ENCODE measurements at places on chromosomes 5 and 9. TPM values are rescaled to one million over a fixed set of nuclear protein-coding genes. Genes with fewer than 3 reads are reported as not detected.

The SLC36A3 gene
- 8.3 TPM for total RNA-seq

The SMC2 gene
- 25.9 TPM for total RNA-seq

The TEX48 gene
- 44.0 TPM for total RNA-seq

The PCDHA10 gene
- total RNA-seq, result 3.3 TPM

The C9orf153 gene
- 5.0 TPM for total RNA-seq

The SLC1A3 gene
- 6.6 TPM for total RNA-seq

The SLC22A4 gene
- 1.5 TPM for total RNA-seq

The ARSK gene
- 6.8 TPM for total RNA-seq

The HAVCR1 gene
- 1.1 TPM for total RNA-seq

The SVEP1 gene
- total RNA-seq, result 4.6 TPM

The OLFML2A gene
- 2.6 TPM for total RNA-seq

The FOXD4 gene
- total RNA-seq, result 0.50 TPM

The PTGDS gene
- total RNA-seq, result 5,948 TPM

GRCh38 chr5:54909911-54910870 lies 75.2 kb downstream of the ESM1 start:
- H3K36me3 ChIP-seq, result no peaks in the 10 kb centered on the region
- no peaks in the 10 kb centered on the region for H3K4me1 ChIP-seq
- no peak overlapping the region for H3K4me3 ChIP-seq
- no peak for DNase-seq

DNA sequence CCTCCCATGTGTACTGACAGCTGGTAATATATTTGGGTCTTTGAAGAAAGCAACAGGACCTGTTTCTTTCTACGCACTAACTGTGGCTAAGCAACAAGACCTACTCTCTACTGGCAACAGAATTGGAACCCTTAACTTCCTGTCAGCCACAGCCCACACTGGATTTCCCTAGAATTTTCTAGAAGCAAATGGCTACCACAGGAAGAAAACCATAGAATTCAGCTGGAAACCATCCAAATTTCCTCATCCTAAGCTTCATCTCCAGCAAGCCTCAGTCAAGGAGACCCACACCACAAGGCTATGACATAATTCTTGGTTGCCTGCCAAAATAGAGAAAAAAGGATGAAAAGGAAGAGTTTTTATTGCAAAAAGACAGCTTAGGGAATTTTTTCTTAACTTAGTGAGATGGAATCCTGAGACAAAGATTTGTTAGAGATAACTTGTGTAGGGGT lies 171.8 kb upstream of the TNC start:
- no peak overlapping the region for H3K27ac ChIP-seq
- H3K27me3 ChIP-seq, result no peaks in the 10 kb centered on the region
- DNase-seq, result no peak

DNA sequence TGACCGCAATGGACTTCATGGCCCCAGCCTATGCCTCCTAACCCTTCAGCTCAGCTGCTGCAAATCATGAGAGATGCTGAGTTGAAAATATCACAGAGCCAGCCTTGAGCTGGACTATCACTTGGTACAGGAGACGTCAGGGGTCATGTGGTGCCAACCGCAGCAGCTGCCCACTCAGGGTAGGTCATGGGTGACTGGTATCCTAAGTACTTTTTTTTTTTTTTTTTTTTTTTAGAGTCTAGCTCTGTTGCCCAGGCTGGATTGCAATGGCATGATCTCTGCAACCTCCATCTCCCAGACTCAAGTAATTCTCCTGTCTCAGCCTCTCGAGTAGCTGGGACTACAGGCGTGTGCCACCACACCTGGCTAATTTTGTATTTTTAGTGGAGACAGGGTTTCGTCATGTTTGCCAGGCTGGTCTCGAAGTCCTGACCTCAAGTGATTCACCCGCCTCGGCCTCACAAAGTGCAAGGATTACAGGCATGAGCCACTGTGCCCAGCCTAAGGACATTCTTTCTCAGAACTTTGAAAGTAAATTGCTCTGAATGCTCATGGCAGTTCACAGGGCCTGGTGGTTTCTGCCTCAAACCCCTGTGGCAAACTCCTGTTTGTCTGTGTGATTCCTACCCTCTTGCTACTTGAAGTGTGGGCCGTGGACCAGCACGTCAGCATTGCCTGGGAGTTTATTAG lies 21.3 kb downstream of the WWC1 start:
- DNase-seq, result no peak
- no peak overlapping the region for H3K27ac ChIP-seq
- no peaks in the 10 kb centered on the region for H3K36me3 ChIP-seq
- H3K4me1 ChIP-seq, result no peaks in the 10 kb centered on the region

- no peaks in the 10 kb centered on the region for H3K4me1 ChIP-seq
- no peaks in the 10 kb centered on the region for H3K36me3 ChIP-seq
- H3K27ac ChIP-seq, result no peak overlapping the region
- no peak for DNase-seq
- H3K4me3 ChIP-seq, result no peak overlapping the region
Measured at GRCh38 chr5:165574100-165574499, 2068.7 kb downstream of the MAT2B start.

DNA sequence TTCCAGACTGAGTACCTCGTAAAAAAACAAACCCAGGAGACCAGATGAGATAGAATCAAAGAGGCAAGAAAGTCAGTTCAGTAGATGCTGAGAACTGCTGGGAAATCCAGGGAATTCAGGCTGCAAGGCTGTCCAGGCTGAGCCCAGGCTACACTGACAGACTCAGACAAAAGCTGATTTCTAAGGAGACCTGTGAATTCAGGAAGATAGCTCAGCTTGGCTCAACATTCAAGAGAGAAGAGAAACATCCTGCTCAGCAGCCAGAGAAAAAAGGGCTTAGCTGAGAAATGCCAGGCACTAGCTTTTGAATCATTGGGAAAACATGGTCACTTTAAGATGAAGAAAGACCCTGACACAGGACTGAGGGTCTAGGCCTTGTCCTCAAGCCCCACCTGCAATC lies 118.2 kb upstream of the SLC44A1 start:
- no peak overlapping the region for H3K4me3 ChIP-seq
- no peak for DNase-seq
- no peak overlapping the region for H3K27ac ChIP-seq
- H3K4me1 ChIP-seq, result no peaks in the 10 kb centered on the region
- H3K27me3 ChIP-seq, result no peaks in the 10 kb centered on the region

DNA sequence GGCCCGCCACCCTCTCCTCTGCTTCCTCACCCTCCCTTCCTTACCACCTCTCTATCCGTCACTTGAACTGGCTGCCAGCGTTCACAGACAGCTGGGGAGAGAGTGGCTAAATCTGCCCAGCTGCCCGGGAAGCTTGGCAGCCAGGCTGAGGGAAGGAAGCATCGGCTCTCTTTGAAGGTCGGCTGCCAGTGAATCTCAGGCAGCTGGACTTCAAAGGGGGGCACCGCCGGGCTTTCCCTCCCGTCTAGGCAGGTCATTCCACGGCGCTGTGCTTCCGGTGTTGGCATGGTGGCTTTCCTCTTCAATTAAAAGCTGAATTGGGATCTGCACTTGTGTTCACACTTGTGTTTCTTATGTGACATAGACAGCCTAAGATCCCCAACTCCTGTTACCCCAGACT lies 174.0 kb downstream of the GDNF start:
- no peak for DNase-seq
- H3K27me3 ChIP-seq, result no peaks in the 10 kb centered on the region
- no peaks in the 10 kb centered on the region for H3K36me3 ChIP-seq

- H3K27ac ChIP-seq, result no peak overlapping the region
- no peaks in the 10 kb centered on the region for H3K27me3 ChIP-seq
- no peak for DNase-seq
- H3K36me3 ChIP-seq, result no peaks in the 10 kb centered on the region
- no peak overlapping the region for H3K4me3 ChIP-seq
Measured at GRCh38 chr5:88892669-88893068, 9.7 kb upstream of the MEF2C start.

GRCh38 chr9:36787709-36788108 lies 215.0 kb downstream of the MELK start:
- no peaks in the 10 kb centered on the region for H3K36me3 ChIP-seq
- H3K4me1 ChIP-seq, result no peaks in the 10 kb centered on the region
- no peak for DNase-seq
- H3K4me3 ChIP-seq, result no peak overlapping the region

- no peaks in the 10 kb centered on the region for H3K36me3 ChIP-seq
- DNase-seq, result no peak
- H3K4me1 ChIP-seq, result no peaks in the 10 kb centered on the region
- no peak overlapping the region for H3K27ac ChIP-seq
- no peak overlapping the region for H3K4me3 ChIP-seq
Measured at GRCh38 chr5:114317751-114318150, 44.1 kb upstream of the KCNN2 start.

GRCh38 chr9:34573599-34574325 lies 15.8 kb downstream of the CNTFR start:
- no peak overlapping the region for H3K4me3 ChIP-seq
- H3K27ac ChIP-seq, result no peak overlapping the region
- DNase-seq, result no peak
- H3K27me3 ChIP-seq, result no peaks in the 10 kb centered on the region

GRCh38 chr5:98940581-98940980 lies 11.8 kb upstream of the CHD1 start:
- H3K36me3 ChIP-seq, result no peaks in the 10 kb centered on the region
- H3K4me1 ChIP-seq, result peaks cover 7% of the 10 kb centered on the region
- H3K27me3 ChIP-seq, result no peaks in the 10 kb centered on the region
- H3K4me3 ChIP-seq, result no peak overlapping the region

DNA sequence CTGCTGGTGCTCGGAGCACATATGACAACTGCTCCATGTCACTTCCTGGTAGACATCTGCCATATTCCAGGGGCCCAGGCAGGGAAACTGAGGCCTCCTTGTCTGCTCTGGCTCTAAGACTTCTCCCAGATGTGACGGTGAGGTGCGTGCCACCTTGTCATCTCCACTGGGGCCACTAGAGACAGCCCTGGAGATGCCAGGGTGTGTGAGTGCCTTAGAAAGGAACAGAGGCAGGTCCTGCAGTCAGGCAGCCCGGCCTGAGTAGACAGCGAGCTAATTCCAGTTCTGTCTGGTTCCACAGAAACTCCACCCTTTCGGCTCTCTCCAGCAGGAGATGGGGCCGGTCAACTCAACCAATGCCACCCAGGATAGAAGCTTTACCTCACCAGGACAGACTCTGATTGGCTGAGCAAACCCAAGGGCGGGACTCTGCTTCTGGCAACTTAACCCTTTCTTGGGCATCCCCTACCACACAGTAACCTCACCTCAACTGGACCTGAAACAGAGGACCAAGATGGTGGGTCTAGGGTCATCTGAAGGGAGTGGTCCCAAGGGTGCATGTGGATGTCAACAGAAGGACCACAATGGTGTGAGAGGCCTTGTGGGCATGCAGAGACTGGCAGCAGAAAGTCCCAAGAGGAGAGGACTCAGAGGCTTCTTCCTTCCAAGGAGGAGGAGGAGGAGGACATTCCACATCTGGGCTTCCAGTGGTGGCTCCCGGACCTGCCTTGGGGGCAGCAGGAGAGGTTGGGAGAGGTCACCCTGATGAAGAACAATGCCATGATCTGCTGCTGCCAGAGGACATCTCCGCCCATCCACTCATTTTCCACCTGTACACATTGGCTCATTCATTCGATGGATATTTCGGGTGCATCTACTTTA lies 77.7 kb downstream of the RGS3 start:
- no peak overlapping the region for H3K4me3 ChIP-seq
- H3K27ac ChIP-seq, result no peak overlapping the region
- H3K36me3 ChIP-seq, result no peaks in the 10 kb centered on the region
- DNase-seq, result peak; percentile 43

DNA sequence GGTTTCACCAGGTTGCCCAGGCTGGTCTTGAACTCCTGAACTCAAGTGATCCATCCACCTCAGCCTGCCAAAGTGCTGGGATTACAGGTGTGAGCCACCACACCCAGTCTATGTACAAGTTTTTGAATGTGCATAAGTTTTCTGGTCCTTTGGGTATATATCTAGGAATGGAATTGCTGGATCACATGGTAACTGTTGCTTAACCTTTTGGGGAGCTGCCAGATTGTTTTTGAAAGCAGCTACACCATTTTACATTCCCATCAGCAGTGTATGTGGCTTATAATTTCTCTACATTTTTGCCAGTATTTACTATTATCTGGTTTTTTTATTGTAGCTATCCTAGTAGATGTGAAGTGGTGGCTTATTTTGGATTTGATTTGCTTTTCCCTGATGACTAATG lies 8.9 kb upstream of the LNPEP start:
- no peaks in the 10 kb centered on the region for H3K27me3 ChIP-seq
- H3K4me1 ChIP-seq, result no peaks in the 10 kb centered on the region
- H3K36me3 ChIP-seq, result no peaks in the 10 kb centered on the region
- no peak overlapping the region for H3K4me3 ChIP-seq

DNA sequence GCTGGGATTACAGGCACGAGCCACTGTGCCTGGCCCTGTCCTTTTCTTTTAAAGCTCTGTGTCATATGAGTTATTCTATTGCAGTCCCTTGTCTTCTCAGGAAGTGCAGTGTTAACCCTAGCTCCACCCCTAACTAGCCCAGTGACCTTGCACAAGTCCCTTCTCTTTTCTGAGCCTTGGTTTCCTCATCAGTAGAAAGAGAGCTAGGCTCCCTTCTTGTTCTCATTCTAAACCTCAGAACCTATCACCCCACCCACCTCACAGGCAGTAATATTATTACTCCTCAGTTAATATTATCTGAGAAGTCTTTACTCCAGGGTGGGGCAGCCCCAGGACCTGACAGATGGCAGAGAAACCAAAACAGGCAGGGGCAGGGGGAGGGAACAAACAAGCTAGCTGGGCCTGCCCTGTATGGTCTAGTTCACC lies 7.2 kb downstream of the CYFIP2 start:
- no peak overlapping the region for H3K4me3 ChIP-seq
- no peaks in the 10 kb centered on the region for H3K36me3 ChIP-seq
- H3K27me3 ChIP-seq, result no peaks in the 10 kb centered on the region
- H3K27ac ChIP-seq, result no peak overlapping the region
- no peak for DNase-seq

DNA sequence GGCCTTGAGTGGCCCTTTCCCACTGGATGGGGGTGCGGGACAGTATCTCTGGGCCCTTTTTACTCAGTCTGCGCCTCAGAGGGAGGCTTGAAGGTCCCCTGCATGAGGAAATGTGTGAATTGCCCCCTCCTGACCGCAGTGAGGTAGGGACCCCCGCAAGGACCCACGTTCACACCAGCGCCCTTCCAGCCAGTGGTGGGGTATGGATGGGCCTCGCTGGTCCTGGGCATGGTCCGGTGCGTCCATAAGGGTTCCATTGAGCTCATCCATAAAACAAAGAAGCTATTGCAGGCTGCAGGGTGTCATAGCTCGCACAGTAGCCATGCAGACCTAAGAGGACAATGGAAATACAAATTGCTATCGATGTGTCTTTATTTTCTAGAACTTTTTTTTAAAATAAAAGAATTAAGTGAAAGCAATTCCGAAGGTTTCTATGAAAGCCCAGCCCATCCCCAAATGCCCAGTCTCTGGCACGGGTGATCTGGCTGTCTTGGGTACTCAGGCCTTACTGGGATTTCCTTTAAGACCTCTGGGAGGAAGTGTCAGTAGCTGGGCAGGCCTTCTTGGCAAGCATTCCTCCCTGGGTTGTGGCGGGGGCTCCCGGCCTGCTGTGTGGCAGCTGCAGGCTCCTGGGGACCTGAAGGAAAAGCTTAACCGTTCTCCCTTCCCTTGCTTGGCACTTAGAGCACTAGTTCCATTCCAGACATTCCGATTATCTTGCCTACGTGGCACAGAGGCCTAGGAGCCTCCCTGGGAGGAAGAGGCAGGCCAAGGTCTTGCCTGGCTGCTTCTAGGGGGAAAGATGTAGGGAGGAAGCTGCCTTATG lies 1.5 kb upstream of the SEMA5A start:
- H3K27ac ChIP-seq, result no peak overlapping the region
- H3K27me3 ChIP-seq, result no peaks in the 10 kb centered on the region
- H3K4me1 ChIP-seq, result peaks cover 8% of the 10 kb centered on the region
- H3K4me3 ChIP-seq, result peak overlapping the region; percentile 70
- DNase-seq, result no peak

- no peak overlapping the region for H3K27ac ChIP-seq
- DNase-seq, result no peak
- H3K27me3 ChIP-seq, result no peaks in the 10 kb centered on the region
Measured at GRCh38 chr9:107627781-107628180, 138.2 kb upstream of the KLF4 start.
